ENCODE measurements at places on chromosomes 16 and 17. TPM values are rescaled to one million over a fixed set of nuclear protein-coding genes. Genes with fewer than 3 reads are reported as not detected.

DNA sequence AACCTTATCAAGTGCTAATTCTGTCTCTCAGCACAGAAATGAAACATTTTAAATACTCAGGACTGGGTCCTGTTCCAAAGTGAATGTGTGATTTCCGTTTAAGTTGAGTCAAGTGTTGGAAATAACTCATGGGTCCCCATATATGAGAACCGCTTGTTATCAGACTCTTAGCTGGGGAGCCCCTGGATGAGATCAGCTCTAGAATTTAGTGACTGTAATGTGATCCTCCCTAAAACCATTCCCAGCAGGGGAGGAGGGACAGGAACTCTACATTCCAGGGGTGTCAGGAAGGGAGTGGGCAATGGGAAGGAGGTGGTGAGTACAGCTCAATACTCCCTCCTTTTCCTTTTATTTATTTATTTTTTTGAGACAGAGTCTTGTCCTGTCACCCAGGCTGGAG lies 37.5 kb downstream of the OTOA start:
- DNase-seq: no peak

DNA sequence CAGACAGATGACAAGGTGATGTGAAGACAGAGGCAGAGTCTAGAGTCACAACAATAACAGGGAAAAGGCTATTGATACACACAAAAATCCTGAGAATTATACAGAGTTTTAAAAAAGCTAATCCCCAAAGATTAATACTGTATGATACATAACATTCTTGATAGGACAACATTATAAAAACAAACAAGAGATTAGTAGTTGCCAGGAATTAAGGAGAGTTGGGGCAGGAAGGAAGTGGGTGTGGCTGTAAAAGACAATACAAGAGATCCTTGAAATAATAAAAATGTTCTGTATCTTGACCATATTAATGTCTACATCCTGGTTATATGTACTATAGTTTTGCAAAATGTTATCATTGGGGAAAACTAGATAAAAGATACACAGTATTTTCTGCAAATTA lies 309.5 kb upstream of the PMFBP1 start:
- no peak for DNase-seq

DNA sequence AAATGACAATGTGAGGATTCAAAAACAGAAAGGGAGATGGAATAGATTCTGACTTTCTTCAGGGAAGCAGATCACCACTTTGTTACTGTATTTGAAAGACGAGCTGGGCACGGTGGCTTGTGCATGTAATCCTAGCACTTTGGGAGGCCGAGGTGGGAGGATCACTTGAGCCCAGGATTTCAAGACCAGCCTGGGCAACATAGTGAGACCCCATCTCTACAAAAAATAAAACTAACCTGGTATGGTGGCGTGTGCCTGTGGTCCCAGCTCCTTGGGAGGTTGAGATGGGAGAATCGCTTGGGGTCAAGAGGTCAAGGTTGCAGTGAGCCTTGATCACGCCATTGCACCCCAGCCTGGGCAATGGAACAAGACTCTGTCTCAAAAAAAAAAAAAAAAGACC lies 34.0 kb downstream of the PIGL start:
- no peak for DNase-seq

- no peak for DNase-seq
These were observed 10.5 kb upstream of the MYO18A start for GRCh38 chr17:29190592-29191207.

DNA sequence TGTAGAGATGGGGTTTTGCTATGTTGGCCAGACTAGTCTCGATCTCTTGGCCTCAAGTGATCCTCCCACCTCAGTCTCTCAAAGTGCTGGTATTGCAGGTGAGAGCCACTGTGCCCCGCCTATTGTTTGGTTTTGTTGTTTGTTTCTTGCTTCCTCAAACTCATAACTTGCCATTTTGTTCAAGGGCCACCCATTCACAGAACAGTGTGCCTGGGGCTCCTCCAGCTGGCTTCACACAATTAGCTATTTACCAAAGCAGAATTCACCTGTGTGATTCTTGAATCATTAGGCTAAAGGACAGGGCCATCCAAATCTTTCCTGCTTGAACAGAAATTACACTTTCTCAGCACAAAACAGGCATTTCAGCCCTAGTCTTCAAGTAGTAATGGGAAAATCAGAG lies 7.2 kb downstream of the ABHD15 start:
- no peak for DNase-seq

DNA sequence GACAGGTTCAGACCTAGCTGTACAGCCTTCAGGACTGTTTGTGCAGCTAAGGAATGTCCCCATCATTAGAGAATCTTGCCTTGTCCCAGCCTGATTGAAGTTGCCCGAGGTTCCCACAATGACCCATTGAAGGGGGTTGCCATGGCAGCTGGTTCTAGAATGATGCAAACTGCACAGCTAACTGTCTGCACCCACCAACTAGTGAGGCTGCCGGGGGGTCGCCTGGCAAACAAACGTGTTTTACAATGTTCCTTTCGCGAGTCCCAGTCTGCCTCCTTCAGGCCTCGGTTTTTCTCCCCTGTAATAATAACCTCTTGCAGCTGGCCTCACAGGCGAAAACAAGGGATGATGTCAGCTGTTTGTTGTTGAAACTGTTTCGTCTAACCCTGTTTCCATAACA lies 5.5 kb downstream of the C16orf96 start:
- DNase-seq: no peak

- no peak for DNase-seq
These were observed 5.0 kb downstream of the PIK3R6 start for GRCh38 chr17:8862213-8863056.

Gene GPR179
- 0.02 TPM for total RNA-seq

Data from activated naive CD4-positive, alpha-beta T cell treated with anti-CD3 and anti-CD28 coated beads for 36 hours (primary cell).